ENCODE measurements at places on chromosomes 6 and 20.

GRCh38 chr20:607476-607875 is 2.6 kb downstream of the TCF15 start:
- no peak for DNase-seq

DNA sequence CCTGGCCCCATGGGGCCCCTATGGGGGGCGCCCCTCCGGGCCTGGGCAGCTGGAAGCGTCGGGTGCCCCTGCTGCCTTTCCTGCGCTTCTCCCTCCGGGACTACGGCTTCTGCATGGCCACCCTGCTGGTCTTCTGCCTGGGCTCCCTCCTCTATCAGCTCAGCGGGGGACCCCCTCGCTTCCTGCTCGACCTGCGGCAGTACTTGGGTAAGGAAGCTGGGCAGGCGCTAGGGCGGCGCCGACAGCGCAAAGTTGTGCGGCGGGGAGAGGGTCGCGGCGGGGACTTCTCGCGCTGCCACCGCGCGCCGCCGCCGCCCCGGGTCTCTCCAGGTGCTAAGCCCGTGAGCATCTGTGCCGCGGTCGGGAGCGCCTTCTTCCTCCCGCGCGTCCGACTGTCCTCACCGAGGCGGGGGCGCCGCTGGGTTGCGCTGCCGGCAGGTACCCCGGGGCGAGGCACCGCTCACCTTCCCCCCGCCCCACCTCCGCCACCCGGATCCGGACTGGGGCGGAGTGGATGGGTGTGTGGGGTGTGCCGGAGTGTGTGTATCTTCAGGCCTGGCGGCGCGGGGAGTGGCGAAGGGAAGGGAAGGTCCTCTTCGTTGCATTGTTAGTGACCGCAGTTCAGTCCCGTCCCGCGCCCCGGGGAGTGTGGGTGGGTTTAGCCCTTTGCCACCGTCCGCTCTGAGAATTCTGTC is 788 bp downstream of the UST start:
- DNase-seq: no peak

DNA sequence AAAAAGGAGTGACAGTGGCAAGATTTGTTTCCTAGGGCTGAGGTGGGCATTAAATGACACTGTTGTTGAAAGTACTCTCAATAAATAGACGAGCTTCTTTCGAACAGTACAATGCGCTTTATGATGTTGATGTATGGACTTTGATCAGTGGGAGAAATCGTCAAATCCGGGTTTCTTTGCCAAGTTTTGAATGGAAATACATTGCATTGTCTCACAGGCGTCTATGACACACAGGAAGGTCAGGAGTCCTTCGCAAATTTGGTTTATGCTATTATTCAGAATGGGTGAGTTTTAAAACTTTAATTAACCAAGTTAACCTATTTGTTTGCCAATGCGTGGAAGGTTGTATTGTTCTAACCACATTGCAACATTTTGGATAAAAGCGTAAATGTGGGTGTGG is 547.3 kb upstream of the SLC35B3 start:
- no peak for DNase-seq

DNA sequence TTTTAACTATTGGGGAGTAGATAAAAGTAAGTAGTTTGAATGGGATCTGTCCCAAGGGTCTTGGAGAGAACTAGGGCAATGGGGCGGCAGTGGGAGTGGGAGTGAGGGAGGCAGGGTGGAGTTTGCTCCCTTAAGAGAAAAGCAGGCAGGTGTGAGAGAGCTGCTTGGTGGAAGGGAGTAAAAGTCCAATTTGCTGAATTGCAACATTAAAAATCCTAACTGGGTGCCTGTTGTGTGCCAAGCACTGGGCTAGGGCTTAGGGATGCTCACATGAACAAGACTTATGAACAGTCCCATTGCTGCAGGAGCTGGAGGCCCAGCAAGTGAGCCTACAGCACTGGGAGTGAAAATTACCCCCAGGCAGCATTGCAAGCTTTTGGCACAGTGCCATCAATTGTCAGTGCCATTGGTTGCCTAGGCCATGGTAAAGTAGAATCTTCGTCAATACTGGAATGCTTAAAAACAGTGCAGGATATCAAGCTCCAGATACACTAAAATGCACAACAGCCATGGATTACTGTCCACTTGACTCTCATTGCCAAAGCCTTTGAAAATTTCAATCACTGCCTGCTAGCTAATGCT is 277.7 kb upstream of the JARID2 start:
- DNase-seq: no peak

DNA sequence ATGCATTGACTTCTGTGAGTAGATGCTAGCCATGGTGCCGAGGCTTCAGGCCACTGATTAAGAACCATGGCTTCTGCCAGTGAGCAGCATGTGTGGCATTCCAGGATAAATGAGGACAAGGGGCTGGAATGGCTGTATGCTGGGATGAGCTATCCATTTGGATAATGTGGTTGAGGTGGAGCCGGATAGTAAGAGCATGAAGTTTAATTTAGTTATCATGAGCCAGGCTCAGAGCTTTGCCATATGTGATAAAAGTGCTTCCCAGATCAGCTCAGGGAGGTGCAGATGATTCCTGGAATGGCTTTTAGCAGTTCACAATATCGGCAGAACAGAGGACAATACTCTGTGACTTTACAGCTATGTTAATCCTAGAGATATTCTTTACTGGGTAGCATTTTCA is 34.6 kb upstream of the RNF8 start:
- DNase-seq: no peak

DNA sequence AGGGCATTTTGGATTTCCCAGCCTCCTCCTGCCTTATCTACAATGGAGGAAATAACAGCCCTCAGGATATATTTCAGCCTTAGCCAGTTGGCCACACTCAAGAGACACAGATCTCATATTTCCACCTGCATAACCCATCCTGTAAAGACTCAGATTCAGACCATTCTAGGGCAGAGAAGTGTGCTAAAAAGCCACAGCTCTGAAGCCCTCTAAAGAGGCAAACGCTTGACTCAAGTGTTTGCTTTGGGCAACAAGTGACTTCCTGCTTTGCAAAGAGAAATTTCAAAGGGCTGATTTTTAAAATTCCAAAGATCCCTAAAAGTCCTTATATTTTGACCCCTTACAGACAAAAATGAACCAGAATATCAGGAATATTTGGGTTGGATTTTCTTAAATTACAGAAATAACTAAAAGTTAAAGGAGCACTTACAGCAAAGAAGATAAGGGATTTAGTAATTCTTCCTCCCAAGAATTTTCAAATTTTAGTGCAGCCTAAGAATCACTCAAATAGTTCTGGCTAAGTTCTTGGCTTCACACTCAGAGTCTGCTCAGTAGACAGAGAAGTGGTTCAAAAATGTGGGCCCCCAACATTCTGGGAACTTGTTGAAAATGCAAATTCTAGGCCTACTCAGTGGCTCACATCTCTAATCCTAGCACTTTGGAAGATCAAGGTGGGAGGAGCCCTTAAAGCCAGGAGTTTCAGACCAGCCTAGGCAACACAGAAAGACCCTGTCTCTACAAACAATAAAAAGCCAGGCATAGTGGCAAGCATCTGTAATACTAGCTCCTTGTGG is 18.9 kb upstream of the ADGRF5 start:
- no peak for DNase-seq

DNA sequence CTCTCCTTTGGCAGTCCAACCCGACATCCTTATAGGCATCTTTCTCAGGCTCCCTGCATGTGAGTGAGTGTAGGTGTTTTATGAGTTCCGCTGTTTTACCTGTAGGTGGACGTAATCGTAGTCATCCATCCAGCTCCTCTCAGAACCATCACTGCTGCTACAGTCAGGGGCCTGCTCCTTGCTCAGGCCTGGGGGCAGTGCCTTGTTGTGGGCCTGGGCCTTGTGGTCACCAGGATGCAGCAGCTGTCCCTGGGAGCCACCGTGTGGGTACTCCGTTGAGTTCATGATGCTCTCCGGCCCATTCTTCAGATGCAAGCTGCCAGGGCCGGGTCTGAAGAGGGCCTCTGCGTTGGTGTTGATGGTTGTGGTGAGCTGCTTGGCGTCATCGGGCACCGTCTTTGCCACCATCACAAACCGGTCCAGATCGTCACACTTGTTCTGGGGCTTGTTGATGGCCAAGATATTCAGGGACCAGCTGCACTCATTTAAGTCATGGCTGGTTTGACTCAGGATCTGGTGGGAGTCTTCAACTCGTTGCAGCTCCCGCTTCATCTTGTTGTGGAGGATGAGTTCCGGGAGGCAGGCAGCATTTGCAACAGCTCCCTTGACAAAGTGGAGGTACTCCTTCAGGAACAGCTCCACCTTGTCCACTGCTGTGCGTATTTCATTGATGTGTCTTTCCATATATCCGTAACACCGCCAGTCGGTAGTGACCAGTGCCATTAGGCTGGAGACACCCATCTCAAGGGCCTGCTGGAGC is 42.4 kb downstream of the NEDD9 start:
- no peak for DNase-seq

- no peak for DNase-seq
Measured at GRCh38 chr20:38985060-38985459, 22.9 kb downstream of the DHX35 start.

DNA sequence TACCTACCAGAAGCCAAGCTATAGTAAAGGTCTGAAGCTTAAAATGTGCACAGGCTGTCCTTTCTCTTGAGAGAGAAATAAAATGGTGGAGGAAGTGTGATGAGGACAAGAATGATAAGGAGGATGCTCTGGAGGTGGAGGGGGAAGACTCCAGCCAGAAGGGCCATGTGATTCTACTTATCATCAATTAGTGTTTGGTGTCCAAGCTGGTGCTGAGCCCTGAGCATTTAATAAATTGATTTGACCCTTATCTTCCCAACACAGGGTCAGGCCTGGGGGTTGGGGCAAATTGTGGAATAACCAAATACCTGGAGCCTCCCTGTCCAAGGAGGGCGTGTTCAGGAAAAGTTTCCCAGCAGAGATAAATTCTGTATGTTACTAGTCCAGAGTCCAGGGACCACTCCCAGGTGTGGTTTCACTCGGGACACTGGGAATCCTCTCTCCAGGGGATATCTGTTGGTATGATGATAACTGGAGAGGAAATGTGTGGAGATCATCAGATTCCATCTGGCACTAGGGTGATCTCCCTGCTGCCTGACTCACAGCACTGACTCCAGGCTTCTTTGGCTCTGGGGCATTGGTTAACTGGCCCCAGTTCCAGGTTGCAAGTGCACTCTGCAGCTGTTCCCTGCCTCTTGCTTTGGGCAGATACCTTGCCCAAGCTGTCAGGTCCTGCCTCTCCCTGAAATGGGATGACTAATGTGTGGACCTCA is 3.8 kb upstream of the MYBL2 start:
- DNase-seq: no peak

GRCh38 chr6:15331143-15331542 is 85.3 kb downstream of the JARID2 start:
- no peak for DNase-seq

DNA sequence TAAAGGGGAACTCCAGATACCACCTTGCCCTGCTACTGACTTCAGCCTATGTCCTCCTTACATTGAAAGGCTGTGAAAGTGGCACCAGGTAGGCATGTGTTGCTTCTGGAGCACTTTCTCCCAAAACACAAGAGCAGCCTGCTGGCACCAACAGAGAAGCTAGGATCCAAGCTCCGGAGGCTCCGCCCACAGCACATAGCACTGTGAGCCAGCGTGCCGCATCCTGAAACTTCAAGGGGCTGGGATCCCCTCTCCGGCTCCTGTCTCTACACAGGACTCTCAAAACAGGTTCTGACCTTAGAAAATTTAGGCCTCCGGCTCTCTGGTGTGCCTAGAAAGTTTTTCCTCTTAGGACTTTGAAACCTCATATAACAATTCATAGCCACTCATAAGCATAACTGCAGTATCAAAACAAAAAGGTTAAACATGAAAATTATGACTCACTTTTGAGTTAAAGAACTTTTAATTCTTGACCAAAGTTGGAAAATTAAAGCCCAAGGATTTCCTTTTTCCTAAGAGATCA is 41.1 kb downstream of the EZR start:
- DNase-seq: no peak

- no peak for DNase-seq
Measured at GRCh38 chr6:169943241-169944060, 192.0 kb downstream of the ERMARD start.

GRCh38 chr6:51675922-51676275 is 411.5 kb downstream of the PKHD1 start:
- no peak for DNase-seq

- no peak for DNase-seq
Measured at GRCh38 chr6:36920049-36920448, 34.3 kb downstream of the C6orf89 start.

GRCh38 chr6:84460491-84460890 is 233.0 kb upstream of the CEP162 start:
- DNase-seq: no peak

DNA sequence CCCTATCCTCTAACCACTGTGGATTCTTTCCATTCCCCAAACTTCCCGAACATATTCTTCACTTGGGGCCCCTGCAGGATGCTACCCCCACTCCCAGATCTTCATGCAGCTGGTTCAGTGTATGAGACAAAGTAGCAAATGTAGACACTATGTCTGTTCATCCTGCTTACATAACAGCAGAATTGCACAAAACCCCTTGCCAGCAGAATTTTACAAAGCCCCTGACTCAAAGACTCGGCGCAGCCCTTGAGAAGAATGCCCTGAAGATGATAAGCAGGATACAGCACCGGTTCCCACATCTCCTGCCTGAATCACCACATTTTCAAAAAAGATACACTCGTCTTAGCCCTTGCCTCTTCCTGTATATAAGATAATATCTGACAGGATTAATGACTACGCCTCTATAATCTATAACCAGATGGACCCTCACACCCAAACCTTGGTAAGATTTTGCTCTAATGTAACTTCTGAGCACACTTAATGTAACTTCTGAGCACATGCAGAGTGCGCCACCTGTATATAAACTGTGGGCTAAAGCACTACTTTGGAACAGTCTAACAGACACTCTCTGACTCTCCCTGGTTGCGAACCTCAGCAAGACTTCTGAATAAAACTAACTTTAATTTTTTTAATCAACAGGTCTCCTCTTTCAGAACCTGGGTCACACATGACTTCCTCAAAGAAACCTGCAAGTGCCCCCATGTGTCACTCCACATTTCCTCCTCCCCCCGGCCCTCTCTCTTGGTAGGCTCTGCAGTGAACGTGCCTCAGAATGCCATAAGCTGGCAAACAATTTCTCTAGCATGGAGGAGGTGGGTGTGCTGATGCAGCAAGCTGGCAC is 28.7 kb downstream of the RALGAPA2 start:
- DNase-seq: no peak

GRCh38 chr6:32271429-32271828 is 47.6 kb upstream of the NOTCH4 start:
- no peak for DNase-seq

DNA sequence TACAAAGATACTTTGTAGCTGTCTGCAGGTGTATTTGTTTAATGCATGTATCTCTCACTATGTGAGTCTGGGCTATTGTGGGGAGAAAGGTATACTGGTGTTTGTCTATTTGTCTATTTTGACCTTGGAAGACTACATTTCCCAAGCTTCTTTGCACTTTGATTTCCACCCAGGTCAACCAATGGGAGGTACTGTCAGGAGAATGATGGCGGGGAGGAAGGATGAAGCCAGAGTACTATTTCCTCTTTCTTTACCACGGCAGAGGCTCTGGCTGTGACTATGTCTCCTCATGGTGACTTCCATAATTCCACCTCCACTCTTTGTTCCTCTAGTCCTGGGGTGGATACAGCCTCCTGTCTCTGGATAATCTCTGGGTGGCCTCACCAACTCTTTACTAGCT is 23.1 kb downstream of the LBP start:
- no peak for DNase-seq

Measured in stimulated activated CD4-positive, alpha-beta T cell treated with anti-CD3 and anti-CD28 coated beads, Interleukin-1b, Interleukin-23, amount 100 ng/mL, for 1 hour (primary cell).